ENCODE measurements at places on chromosomes 3 and 15. TPM values are rescaled to one million over a fixed set of nuclear protein-coding genes. Genes with fewer than 3 reads are reported as not detected.

ZDHHC23 gene
- 1.9 TPM for total RNA-seq

IL17RD gene
- total RNA-seq = not detected

CTXN2 gene
- not detected for total RNA-seq

MNS1 gene
- not detected for total RNA-seq

PRSS50 gene
- not detected for total RNA-seq

GUCA1C gene
- total RNA-seq = not detected
